ENCODE measurements at places on chromosomes 1 and 21.

- no peak for DNase-seq
Measured at GRCh38 chr1:231122143-231122542, 39.7 kb upstream of the TRIM67 start.

- DNase-seq = no peak
Measured at GRCh38 chr1:145729196-145729595, 9.9 kb downstream of the CD160 start.

DNA sequence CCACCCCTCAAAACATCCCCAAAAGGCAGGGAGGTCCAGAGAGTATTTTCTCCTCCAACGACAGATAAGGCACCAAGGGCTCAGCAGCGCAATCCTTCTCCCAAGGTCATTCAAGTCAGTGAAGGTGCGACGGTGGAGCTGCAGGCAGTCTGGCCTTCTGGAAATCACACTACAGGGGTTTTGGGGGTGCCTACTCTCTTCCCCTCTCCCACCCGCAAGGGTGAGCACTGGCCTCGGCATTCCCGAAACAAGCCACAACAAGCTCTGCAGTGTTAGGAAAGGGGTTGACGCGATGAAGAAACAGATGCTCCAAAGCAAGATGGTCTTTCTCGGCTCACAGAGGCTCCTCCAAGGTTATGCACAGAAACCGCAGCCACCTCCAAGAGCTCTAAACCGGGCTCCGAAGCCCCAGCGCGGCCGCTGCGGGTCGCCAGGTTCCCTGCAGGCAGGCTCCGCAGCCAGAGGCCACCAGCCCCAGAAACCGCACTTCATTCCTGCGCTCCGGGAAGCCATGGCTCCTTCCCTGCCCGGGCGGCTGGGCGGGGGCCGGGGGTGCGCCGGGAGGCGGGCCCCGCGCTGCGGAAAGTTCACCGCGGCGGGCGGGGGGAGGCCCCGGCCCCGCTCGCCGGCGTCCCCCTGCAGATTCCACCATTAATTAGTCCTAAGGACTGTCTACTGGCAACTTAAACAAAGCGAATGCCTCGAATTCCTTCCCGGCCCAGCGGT is 1.1 kb downstream of the LUZP1 start:
- no peak for DNase-seq

DNA sequence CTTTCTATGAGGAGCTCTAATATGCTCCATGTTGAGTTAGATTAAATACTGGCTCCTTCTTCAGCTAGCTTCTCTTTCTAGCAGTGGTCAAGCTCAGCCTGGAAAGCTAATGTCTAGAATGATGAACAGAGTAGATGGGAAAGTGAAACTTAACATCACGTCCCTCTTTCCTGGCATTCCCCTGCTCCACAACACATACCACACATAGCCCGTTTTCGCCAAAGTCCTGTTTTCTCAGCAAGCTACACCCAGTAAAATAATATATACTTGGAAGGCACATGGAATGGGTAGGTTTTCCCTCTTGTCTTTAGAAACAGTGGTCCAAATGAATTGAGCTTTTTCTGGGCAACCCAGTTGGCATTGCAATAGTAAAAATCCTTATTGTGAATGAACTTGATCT is 3.8 kb downstream of the KRTAP27-1 start:
- no peak for DNase-seq

- no peak for DNase-seq
Measured at GRCh38 chr1:82059959-82060358, 259.2 kb downstream of the ADGRL2 start.

GRCh38 chr1:239053279-239053678 is 333.1 kb upstream of the CHRM3 start:
- DNase-seq = no peak

DNA sequence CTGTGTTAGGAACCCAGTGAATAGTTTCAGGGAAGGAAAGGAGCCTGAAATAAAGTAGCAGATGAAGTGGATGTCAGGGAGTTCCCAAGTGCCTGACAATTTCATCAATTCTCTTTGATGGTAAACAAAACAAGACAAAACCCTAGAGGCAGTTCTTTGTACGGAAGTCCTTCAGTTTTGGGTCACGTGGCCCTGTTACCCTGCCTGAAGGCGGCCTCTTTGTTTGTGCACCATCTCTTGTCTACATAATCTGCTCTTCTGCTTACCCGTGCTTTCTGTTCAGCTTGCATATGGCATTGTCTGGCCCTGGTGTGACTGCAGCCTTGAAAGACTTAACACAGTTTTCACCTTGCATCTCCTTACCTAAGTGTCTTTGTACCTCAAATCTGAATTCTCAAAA is 166.7 kb upstream of the DUSP10 start:
- DNase-seq = no peak

DNA sequence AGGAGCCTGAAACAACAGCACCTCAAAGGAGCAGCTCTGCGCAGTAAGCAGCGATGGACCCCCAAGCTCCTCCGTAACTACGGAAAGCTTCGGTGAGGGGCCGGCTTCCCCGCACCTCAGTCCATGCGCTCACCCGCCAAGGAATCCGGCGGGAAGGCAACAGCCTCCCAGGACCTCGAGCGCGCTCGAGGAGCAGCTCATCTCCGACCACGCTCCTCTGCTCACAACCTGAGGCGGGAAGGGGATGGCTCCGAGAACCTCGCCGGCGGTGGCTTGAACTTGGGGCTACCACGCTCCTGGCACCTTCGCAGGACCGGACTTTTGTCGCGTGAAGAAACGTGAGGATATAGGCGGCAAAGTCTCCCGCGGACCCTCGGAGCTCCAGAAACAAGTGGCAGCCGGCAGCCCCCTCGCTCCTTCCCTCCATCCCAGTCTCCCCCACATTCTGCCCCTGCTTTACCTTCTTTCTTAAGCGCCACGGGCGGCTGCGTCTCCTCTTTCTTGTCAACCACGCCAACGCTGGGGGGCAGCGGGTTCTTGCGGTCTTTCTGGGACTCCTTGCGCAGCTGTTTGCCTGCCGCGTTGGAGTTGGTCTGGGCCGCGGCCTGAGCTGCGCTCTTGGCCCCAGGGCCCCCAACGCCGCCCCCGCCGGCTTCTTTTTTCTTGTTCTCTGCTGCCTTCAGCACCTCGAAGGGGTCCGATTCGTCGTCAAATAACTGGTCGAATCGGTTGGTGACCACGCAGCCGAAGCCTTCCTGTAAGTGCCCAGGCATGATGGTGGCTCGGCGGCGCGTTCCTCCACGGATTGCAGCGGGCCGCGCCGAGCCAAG is 459 bp downstream of the SERBP1 start:
- no peak for DNase-seq

GRCh38 chr1:213119794-213120193 is 68.8 kb downstream of the RPS6KC1 start:
- DNase-seq = no peak

DNA sequence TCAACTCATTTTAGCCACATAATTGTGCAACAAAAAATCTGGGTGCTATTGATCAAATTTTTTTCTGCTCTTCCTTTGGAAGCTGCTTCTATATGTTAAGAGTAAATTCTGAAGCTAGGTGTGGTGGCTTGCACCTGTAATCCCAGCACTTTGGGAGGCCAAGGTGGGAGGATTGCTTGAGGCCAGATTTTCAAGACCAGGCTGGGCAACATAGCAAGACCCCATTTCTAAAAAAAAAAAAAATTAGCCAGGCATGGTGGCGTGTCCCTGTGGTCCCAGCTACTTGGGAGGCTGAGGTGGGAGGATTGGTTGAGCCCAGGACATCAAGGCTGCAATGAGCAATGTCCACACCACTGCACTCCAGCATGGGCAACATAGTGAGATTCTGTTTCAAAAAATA is 24.3 kb upstream of the RSBN1 start:
- DNase-seq = no peak

GRCh38 chr1:59013276-59013927 is 229.6 kb upstream of the JUN start:
- DNase-seq = no peak

DNA sequence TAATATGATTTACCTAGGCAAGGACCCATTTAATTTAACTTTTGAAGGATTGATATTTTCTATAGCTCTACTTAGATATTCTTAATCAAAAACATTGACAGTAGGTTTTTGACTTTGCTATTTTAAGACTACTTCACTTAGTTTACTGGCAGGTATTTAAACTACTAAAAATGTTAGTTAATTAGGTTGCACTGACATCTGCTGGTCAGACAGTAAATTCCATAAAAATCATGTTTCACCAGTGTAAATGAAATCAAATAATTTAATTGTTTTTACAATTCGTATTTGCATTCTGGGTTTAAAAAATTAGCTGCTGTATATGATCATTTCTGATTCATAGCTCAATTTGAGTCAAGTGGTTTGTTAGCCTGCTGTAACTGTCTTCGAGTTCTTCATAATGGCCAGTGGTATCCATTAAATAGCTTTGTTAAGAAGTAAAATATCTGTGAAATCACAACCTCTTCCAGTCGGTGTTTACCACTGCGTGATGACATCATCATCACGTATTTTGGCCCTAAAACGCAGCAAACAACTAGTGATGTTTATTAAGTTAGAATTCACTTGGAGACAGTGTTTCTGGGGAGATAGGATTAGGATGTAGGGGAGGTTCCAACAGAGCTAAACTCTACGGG is 26.2 kb downstream of the EXTL2 start:
- no peak for DNase-seq

DNA sequence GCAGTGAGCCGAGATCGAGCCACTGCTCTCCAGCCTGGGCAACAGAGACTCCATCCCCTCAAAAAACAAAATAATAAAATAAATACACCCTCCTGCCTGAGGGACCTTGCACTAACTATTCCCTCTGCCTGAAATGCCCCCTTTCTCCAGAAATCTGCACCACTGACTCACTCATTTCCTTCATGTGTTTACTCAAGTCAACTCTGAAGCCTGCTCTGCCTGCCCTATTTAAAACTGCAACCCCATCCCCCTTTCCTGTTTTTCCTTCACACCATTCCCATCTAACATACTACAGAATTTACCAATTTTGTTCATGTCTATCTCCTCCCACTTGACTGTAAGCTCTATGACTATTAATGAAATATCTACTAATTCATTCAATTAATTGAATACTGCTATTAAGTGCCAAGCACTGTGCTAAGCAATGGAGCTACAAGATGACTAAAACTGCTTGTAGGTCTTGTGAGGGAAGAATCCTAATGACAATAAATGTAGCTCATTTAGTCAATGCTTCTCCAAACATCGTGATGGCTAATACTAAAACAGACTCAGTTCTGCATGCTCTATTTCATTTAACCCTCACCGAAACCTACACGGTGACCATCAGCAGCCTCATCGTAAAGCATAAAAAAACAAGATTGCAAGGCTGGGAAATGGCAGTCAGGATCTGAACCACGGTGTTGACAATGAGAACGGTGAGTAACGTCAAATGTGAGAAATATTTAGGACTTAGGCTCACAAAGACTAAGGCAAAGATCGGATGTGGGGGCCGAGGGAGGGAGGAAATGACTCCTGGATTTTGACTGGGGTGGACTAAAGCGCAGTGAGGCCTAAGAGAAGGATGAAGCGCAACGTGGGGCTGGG is 749 bp upstream of the TMEM39B start:
- no peak for DNase-seq

GRCh38 chr1:66489151-66489550 is 44.8 kb upstream of the SGIP1 start:
- DNase-seq = no peak

DNA sequence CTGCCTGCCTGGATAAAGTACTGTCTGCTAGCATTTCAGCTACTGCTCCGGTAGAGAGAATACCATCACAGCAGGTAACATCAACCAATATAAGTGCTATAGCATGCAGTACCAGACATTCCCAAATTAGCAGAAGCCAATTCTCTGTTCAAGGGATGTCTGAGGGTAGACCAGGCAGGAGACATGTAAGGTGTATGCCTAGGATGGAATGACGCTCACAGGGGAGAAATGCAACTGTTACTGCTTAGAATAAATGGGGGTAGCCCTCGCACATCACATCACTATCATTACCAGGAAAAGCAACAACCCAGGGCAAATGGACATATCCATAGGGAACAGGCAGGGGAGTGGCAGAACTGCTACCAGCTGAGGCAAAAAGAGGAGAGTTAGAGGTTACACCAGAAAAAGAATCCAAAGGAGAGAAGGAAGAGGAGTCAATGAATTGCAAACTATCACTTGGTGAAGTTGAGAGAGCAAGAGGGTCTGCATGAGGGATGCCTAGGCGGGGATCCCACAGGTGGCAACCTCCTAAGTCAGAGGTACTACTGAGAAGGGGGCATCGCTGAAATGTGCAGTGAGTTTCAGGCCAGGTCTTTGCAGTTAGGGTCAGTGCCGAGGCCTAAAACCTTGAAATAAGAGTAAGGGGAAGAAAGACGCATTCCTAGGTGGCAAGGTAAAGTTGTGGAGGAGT is 1.1 kb downstream of the UBE2Q1 start:
- DNase-seq = no peak

- DNase-seq = no peak
Measured at GRCh38 chr1:244164511-244164890, 113.4 kb downstream of the ZBTB18 start.

DNA sequence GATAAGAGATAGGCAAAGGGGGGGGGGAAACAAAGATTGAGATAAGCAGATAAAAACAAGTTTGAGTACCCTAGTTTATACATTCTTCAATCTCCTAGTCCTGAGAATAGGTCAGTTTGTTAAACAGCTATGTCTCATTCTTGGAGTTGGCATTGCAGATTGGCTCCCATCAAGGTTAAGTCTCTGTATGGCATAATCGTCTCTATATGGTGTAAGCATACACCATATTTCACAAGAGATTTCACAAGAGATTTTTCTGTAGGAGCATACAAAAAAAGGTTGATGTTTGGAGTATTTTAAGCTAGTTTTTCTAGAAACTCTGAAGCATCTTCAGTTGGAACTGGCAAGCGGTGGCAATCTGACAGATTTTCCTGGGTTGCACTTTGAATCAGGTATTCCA is 35.8 kb downstream of the NCAM2 start:
- DNase-seq = no peak

- DNase-seq = no peak
Measured at GRCh38 chr21:38081708-38082107, 165.5 kb upstream of the KCNJ6 start.

DNA sequence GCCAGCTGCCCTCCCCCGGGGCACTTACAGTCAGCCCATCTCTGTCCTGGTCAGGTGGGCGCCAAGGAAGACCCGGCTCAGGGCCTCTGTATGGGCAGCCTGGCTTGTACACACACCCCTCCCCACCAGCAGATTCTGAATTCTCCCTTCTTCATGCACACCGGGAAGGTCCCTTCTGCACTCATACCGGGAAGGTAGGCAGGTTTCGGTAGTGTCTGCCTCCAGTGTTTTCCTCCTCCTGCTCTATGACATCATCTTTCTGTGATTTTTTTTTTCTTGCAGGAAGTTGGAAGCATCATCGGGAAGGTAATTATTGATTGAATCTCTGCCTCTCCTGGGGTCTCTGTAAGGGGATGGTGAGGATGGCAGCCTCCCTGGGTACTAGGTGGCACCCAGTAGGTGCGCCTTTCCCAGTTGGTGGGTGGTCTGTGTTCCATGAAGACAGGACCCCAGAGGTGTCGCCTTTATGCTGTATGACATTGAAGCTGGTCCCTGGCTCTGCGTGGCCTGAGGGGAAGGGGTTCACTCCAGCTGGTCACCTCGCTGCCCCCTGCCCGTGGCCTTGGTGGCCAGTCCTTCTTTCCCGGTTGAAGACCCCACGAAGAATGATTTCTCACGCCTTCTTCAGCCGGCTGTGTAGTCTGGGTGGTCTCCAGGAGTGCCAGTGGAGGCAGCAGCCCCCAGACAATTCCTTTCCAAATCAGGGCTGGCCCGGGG is 82.1 kb upstream of the COL6A1 start:
- no peak for DNase-seq

Data from esophagus squamous epithelium (tissue), 5 donors.